ENCODE measurements at places on chromosomes 12 and 14. TPM values are rescaled to one million over a fixed set of nuclear protein-coding genes. Genes with fewer than 3 reads are reported as not detected.

SNAPC1 gene
- 11.1 TPM for total RNA-seq

LRRC10 gene
- not detected for total RNA-seq

SERPINA3 gene
- 2.1 TPM for total RNA-seq

DPF3 gene
- 5.5 TPM for total RNA-seq

KCNH3 gene
- 2.2 TPM for total RNA-seq

OTX2 gene
- total RNA-seq: not detected

OR10AD1 gene
- total RNA-seq: not detected

C1QL4 gene
- total RNA-seq: 0.45 TPM

KLHDC1 gene
- total RNA-seq: 0.30 TPM

VASH1 gene
- total RNA-seq: 4.0 TPM

AQP6 gene
- total RNA-seq: not detected

GLIPR1L2 gene
- 0.15 TPM for total RNA-seq

FAM186B gene
- under 0.01 TPM for total RNA-seq

APEX1 gene
- 278 TPM for total RNA-seq

SERPINA12 gene
- not detected for total RNA-seq

Measured in bronchus fibroblast of lung (primary cell).